ENCODE measurements at places on chromosomes 4 and X. TPM values are rescaled to one million over a fixed set of nuclear protein-coding genes. Genes with fewer than 3 reads are reported as not detected.

Gene NAP1L3
- polyA plus RNA-seq: 0.49 TPM

Gene EFHC2
- 0.53 TPM for polyA plus RNA-seq

Gene P2RY4
- polyA plus RNA-seq: 0.09 TPM

Gene NIPAL1
- 0.96 TPM for polyA plus RNA-seq

- no peak for DNase-seq
These were observed 18.0 kb downstream of the ZNF275 start for GRCh38 chrX:153351981-153352380.

GRCh38 chr4:69744157-69744478 is 16.3 kb downstream of the SULT1B1 start:
- no peak for DNase-seq

GRCh38 chr4:125573786-125574185 is 259.0 kb downstream of the FAT4 start:
- no peak for DNase-seq

DNA sequence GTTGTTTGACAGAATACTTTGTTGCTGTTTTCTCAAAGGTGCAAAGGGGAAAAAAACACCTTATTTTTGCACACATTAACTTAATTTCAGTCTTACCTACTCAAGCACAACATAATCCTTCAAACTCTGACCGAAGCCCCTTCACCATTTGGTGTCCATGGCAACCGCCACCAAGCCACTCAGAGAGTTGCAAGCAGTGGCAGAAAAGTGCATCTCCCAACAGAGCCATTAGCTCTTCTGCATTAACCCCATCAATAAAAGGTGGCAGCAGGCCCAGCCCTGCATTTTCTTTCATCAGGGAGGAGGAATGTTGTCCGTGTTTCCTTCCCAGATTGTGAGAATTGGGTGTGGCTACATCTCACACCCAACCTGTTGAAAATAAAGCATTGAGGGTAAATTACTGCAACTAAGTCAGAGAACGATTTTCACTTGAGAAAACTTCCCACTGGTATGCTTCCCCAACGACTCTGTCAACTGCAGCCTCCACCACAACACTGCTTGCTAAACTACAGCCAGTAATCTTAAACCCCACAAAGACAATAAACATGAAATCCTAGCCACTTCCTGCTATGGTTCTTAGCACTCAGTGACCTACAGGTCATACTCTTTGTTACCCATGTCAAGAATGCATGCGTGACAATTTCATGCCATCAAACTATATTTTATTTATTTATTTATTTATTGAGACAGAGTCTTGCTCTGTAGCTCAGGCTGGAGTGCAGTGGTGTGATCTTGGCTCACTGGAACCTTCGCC is 154.0 kb downstream of the GRIA3 start:
- DNase-seq: no peak

DNA sequence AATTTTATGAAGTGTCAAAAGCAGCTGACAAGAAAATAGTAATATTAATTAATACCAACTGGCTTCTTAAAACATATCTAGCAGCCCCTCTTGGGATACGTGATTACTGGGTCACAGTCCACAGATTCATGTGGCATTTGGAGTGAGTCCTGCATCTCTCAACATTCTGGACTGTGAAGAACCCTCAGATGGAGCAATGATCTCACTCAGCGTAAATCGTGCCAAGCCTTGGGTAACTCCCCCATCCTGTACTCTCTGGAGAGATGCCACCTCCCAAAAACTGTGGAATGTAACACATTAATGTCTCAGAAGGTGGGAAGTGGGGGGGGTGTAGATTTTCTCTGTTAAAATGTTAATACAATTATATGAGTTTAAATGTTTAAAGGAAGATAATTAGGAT is 118.2 kb upstream of the IQCM start:
- no peak for DNase-seq

- no peak for DNase-seq
These were observed 123.2 kb upstream of the LNX1 start for GRCh38 chr4:53714236-53715140.

- no peak for DNase-seq
These were observed 2182.9 kb upstream of the TENM3 start for GRCh38 chr4:180060159-180060889.
